ENCODE measurements at places on chromosomes 13 and 19. TPM values are rescaled to one million over a fixed set of nuclear protein-coding genes. Genes with fewer than 3 reads are reported as not detected.

RASIP1 gene
- total RNA-seq = 0.10 TPM

ETV2 gene
- total RNA-seq = not detected

RANBP3 gene
- total RNA-seq = 62.9 TPM

ZNF814 gene
- 25.6 TPM for total RNA-seq

ZNF844 gene
- total RNA-seq = 32.2 TPM

CGB8 gene
- total RNA-seq = not detected

PTPRH gene
- total RNA-seq = not detected
